ENCODE measurements at places on chromosomes 7 and 10.

- peak; percentile 76 for DNase-seq
Measured at GRCh38 chr10:21989453-21990154, 13.9 kb downstream of the DNAJC1 start.

GRCh38 chr10:25888627-25889026 is 45.4 kb upstream of the MYO3A start:
- no peak for DNase-seq

DNA sequence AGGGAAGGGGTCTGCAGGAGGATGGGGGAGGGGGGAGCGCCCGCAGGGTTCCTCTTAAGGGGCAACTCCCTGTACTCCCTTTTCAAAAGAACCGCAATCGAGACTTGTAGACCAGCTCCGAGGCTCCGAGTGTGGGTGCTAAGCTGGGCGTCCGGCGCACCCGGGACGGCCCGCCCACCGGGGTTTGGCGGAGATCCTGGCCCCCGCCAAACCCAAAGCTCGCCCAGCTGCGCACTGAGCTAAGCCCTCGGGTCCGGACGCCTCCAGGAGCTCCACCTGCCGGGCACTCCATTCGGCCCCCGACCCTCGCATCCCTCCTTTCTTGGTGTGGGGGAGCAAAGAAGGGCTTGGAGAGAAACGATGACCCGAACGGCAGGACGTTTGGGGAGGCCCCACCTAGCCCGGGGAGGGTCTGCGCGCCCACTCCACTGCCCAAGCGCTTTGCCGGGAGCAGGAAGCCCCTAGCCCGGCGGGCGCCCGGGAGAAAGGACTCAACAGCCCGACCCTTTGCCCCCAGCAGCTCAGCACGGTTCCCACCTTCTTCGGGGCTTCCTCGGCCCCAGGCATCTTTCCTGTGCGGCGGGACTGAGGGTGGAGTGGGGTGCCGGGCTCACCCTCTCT is 651 bp downstream of the AFAP1L2 start:
- no peak for DNase-seq

DNA sequence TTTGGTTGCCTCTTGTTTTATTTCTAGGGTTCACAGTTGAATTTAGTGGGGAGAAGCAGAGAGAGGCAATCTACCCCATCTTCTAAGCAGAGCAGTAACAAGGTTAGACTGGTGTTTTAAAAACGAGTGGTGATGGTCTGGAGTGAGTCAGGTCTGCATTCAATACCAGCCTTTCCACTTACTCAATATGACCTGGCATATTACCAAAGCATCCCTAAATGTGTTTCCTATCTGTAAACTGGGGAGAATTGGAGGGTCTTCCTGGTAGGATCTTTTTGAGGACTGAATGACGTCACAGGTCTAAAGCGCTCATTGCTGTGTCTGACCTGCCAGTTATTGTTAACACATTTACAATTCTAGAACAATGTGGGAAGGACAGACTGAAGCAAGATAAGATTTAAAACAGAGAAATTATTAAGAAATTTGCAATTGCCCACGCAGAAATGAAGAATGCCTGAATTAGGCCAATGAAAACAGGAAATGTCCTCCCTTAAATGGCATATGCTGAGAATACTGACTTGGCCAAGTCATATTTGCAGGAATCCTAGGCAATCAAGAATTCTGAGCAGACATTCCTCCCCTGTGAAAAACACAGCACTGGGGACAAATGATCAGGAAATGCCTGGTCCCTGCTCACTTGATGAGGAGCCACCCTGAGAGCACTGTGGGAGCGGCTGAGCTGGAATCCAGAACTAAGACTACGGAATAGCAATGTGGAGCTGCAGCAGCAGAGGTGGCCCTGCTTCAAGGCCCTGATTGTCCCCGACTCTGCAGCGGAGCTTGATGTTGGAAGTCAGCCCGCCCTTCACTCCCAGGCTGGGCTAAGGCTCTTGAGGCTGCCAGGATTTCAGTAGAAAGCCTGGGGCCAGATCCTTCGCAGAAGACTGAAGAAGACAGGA is 184.5 kb upstream of the CXCL12 start:
- peak; percentile 96 for DNase-seq

GRCh38 chr10:127243490-127244272 is 47.3 kb upstream of the INSYN2A start:
- DNase-seq = peak; percentile 31
